ENCODE measurements at places on chromosomes 7 and 10. TPM values are rescaled to one million over a fixed set of nuclear protein-coding genes. Genes with fewer than 3 reads are reported as not detected.
A peak's percentile ranks its signal among the peaks of the same experiment; 100 is the strongest.

ZNF804B gene
- not detected for total RNA-seq

- H3K4me1 ChIP-seq: no peaks in the 10 kb centered on the region
- DNase-seq: no peak
- no peak overlapping the region for H3K4me3 ChIP-seq
- H3K36me3 ChIP-seq: no peaks in the 10 kb centered on the region
- no peak overlapping the region for H3K27ac ChIP-seq
Observed at GRCh38 chr7:17415955-17416354, 117.5 kb downstream of the AHR start.

MBL2 gene
- total RNA-seq: not detected

GRCh38 chr7:95922191-95922590 is 149.8 kb downstream of the DYNC1I1 start:
- no peaks in the 10 kb centered on the region for H3K36me3 ChIP-seq
- H3K27ac ChIP-seq: no peak overlapping the region
- no peaks in the 10 kb centered on the region for H3K27me3 ChIP-seq
- H3K4me3 ChIP-seq: no peak overlapping the region
- DNase-seq: no peak

DNA sequence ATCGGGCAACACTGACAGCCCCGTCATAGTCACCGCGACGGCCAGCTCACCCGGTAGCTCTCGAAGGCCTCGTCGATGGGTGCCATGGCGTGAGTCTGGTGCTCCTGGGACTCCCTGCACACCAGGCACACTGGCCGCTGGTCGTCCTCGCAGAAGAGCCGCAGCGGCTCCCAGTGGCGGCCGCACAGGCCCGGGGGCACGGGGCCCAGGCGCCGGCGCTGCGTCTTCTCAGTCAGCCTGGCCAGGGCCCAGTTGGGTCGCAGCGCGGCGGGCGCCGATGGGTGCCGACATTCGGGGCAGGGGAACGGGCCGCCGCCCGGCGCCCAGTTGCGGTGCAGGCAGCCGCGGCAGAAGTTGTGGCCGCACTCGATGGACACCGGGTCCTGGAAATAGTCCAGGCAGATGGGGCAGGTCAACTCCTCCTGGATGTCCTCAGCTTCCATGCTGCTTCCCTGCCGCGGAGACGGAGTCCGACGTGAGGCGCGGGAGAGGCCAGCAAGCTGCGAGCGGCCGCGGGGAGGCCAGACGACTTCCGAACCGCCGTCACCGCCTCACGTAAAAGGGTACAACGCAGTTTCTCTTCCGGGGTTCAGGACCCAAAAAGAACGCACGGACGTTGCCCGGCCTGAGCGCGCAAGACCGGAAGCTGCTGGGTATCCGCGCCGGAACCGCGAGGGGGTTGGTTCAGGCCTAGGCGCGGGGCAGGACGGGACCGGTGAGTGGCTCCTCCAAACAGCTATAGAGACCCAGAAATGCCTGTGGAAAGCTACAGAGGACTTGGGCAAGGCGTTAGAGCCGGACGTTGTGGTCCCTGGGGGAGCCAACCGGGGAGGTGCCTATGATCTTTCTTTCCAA is at the start of gene TRIM4:
Gene TRIM4, minus strand, starts transcription at position 572 of the 855 bp plus-strand sequence. Its CDS starts 129 bp downstream, at position 443.
- DNase-seq: peak; percentile 96
- peak within 1 kb of the TSS; percentile 96 for H3K27ac ChIP-seq
- no peaks in the 10 kb centered on the region for H3K27me3 ChIP-seq
- H3K4me1 ChIP-seq: peaks cover 26% of the 10 kb centered on the region
- peaks cover 21% of the 10 kb centered on the region for H3K36me3 ChIP-seq
- peak within 1 kb of the TSS; percentile 92 for H3K4me3 ChIP-seq

GRCh38 chr7:24417526-24418120 is 133.6 kb downstream of the NPY start:
- H3K4me3 ChIP-seq: no peak overlapping the region
- H3K4me1 ChIP-seq: no peaks in the 10 kb centered on the region
- H3K36me3 ChIP-seq: no peaks in the 10 kb centered on the region

HPSE2 gene
- 3.4 TPM for total RNA-seq

CPA5 gene
- total RNA-seq: not detected

DNA sequence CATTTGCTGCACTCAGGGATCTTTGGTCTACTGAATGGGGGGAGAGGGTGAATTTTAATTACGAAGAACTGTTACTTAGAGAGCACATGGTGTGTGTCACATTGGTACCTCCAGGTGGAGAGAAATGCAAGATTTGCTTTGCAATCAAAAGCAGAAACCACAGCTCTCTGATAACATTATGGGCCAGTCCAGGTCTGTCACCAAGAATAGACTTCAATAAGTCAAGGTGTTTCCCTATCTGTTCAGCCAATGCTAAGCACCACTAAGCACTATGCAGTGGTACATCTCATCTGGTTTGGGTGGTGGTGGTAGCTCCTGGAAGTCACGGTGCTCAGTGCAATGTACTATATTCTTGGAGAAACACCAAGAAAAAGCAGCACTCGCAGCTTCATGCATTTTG is 119.6 kb upstream of the AFAP1L2 start:
- DNase-seq: no peak
- peaks cover 27% of the 10 kb centered on the region for H3K4me1 ChIP-seq
- no peaks in the 10 kb centered on the region for H3K27me3 ChIP-seq
- H3K36me3 ChIP-seq: no peaks in the 10 kb centered on the region
- no peak overlapping the region for H3K4me3 ChIP-seq

ITIH5 gene
- total RNA-seq: 10.5 TPM

Measured in upper lobe of right lung (tissue), 1 donor.